ENCODE measurements at places on chromosomes 12 and 14. TPM values are rescaled to one million over a fixed set of nuclear protein-coding genes. Genes with fewer than 3 reads are reported as not detected.

GRCh38 chr12:43835656-43836474 lies at the start of gene TMEM117:
Gene TMEM117, plus strand, starts transcription at chr12:43836081.
- peak; percentile 69 for DNase-seq

DNA sequence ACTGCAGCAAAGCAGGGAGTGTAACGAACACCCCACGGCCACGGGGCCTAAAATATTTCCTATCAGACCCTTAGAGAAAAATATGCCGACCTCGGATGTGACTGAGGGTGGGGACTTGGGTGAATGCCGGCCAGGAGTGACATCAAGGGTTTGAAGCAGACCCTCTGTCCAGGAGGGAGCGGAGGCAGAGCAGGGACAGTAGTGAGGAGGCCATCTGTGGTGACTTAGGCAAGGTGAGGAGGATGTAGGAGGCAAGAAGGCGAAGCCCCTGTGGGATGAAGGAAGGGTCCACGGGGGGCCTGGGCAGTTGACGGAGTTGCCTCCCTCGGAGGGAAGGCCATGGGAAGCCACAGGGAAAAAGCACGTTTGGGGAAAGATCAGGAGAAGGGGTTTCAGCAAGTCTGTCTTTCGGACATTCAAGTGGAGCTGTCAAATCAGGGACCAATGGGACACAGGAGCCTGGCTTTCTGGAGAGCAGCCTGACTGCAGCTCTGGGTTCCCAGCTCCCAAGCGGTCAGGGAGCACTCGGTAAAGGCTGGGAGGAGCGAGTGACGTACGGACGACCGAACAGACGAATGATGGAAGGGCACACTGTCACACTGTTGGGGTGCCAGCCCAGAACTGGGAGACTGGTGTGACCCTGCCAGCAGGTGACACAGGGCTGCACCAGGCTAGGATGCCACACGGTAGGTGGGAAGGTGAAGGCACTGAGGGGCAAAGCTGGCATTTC lies 74.3 kb downstream of the MOK start:
- no peak for DNase-seq

- no peak for DNase-seq
Measured at GRCh38 chr14:90375934-90376333, 20.9 kb upstream of the CALM1 start.

DNA sequence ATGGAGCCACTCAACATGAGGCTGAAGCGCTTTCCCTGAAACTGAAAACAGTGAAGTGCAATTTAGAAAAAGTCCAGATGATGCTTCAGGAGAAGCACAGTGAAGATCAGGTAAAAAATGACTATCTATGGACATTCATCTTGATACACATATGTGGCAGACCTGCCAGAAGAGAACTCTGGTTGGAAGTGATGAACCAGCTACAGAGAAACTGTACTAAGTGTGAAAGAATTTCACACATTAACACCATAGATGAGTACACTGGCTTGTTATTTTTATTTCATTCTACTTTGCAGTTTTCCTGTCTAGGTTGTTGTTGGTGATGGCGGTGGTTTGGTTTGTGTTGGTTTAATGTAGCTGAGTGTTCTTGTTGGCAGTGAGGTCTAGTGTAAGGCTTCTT lies 174.7 kb downstream of the ESR2 start:
- no peak for DNase-seq

- DNase-seq: no peak
Measured at GRCh38 chr14:68687746-68688145, 105.1 kb downstream of the ZFP36L1 start.

- peak; percentile 73 for DNase-seq
Measured at GRCh38 chr12:6827982-6828780, at the start of gene P3H3. Gene P3H3, plus strand, starts transcription at chr12:6828407. Its CDS starts 34 bp downstream, at chr12:6828441.

- DNase-seq: no peak
Measured at GRCh38 chr14:100652744-100653143, 65.5 kb upstream of the BEGAIN start.

DNA sequence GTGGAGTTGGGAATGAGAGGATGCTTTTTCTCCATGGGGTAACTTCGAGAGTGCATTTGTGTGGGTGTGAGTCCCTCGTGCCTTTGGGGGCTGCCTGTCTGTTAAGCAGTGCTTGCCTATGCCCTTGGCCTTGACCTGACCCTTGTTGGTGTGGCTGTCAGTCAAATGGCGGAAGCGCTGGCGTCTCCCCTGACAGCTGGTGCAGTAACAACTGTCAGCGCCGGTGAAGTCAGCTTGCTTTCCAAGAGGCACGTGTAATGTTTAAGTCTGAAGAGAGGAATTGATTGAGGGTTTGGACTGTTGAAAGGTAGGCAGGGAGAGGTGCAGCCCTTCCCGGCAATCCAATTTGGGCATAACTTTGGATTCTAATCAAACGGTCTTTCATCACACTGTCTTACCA lies 211.3 kb downstream of the AACS start:
- DNase-seq: no peak

GRCh38 chr14:68012871-68013270 lies 193.3 kb downstream of the RAD51B start:
- no peak for DNase-seq

DNA sequence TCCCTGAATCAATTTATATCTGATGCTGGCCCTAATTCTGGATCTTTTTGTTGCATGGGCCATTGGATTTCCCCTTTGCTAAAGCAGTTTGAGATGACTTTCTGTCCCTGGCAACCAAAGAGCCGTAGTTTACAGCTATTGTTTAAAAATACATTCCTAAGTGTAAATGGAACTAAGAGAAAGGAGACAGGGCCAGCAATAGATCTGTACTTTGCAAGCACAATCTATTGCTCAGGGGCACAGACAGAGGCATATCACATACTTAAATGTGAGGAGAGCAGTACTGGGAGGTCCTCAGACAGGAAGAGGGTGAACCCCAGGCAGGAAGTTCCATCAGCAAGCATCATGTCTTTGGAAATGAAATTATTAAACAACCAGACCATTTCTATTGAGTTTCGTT lies 126.6 kb downstream of the ZFP36L1 start:
- no peak for DNase-seq

DNA sequence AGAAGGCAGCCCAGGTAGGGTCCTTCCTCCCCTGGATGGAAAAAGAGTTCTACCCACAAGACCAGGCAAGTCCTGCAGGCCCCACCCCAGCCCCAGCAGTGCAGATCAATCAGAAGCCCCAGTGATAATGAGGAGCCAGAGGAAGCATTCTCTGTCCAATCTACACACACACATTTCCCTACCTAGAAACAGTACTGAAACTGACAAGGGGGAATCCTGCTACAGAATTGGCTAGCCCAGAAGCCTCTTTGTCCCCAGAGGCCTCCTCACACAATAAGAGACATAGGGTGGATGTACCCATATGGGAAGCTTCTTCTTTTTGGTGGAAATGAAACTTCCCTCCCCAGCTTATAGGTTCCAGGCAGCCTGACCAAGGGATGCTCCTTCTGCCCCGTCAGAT lies 9.9 kb downstream of the FSCB start:
- no peak for DNase-seq

DNA sequence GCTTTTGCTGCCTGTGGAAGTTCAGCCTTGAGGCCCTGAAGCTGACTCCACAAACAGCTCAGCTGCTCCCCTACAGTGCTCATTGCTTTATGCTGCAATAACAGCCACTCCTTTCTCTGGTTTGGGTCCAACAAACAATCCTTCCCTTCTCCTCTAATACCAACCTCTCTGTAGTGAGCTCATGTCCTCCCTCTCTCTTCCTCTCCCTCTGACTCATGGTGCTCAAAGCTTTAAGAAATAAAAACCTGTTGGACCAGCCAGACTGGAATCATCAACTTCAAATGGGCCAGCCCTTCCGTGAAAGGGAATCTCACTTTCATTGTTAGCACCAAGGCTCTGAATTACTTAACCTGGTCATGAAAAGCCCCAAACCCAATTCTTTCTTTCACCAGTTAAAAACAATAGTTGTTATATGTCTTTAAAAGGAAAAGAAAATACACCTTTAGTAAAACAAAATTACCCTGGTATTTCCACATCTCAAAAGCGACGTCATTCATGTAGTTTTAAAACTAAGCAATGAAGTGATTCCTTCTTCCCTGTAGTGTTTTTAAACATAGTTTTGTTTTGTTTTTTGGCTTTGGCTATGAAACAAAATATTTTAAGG lies 126.4 kb downstream of the DUSP6 start:
- peak; percentile 65 for DNase-seq

DNA sequence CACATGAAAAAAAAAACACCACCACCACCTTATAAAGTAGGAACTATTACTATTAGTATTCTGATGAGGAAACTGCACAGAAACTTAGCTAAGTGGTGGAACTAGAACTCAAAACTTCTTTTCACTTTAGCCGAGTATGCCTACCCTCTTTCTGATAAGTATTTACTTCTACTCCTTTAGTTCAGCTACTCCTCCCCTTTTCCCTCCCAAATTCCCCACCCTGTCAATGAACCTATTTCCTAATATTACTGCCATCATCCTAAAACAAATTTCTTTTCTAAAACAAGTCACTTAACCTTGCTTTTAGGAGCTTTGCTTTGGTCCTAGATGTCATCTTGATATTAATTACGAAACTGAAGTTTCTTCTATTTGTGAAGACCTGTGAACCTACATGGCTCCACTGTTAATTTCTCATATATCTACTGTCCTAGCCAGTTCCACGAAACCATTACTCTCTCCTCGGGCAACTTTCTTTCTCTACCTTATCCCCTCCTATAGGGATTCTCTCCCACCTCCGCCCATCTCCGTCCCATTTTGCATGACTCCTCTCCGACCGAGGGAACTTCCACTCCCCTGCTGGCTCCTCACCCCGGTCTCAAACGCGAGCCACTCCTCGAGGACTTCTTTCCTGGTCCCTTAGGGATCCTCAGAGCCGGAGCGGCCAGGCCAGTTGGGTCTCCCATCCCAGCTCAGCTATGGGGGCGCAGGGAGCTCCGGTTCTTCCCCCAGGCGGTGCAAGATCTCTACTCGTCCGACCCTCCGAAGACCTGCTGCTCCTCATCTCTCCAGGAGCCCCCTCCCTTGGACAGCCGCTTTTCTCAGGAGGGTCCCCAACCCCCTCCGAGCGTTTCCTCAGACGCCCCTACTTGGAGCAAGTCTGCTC lies 1.1 kb downstream of the NUMB start:
- DNase-seq: peak; percentile 48

- peak; percentile 83 for DNase-seq
Measured at GRCh38 chr14:22887260-22887989, 4.4 kb downstream of the REM2 start.

DNA sequence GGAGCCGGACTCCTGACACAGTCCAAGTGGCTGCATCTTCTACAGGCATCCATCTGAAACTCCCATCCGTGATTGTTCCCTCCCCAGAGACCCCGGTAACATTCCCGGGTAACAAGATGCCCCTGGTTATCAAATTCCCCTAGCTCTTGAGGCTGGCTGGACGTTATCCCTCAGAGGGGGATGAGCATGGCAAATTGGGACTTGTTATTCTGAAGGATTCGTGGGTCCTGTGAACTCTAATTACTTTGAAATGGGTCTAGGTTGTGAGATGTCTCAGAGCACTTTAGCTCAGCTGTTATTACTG lies 642 bp upstream of the PAN2 start:
- DNase-seq: no peak

DNA sequence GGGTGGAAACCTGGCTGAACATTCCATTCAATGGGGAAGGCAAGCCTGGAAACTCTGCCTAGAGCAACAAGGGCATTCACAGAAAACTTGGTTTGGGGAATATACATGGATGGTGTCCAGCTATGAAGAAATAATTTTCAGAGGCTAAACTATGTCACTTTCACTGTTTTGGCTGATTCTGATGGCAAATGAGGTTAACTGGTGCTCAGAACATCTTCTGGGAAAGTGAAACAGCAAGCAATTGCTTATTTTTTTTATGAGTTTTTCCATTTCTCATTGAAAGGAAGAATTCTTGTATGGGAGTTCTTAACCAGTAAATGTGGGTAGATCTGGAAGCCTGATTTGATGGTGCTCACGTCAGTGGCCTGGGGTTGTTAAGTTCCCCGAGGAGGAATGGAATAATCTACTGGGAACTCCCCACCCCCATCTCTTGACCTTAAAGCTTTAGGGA lies 132.8 kb upstream of the BTG1 start:
- no peak for DNase-seq

DNA sequence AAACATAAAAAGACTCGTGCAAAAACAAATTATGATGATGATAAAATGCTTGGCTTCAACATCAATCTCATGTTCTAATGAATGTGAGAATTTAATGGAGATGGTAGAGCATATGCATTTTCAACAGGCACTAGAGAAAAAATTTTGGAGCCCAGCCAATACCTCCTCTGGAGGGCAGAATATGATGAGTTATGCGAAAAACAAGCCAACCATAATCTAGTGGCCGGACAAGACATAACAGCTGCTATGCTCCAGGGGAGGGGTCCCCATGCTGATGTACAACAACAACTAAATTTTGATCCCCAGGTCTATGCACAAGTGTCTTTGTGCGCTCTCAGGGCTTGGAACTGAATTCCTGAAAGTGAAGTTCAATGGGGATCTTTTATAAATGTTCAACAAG lies 1197.5 kb downstream of the LRFN5 start:
- no peak for DNase-seq

DNA sequence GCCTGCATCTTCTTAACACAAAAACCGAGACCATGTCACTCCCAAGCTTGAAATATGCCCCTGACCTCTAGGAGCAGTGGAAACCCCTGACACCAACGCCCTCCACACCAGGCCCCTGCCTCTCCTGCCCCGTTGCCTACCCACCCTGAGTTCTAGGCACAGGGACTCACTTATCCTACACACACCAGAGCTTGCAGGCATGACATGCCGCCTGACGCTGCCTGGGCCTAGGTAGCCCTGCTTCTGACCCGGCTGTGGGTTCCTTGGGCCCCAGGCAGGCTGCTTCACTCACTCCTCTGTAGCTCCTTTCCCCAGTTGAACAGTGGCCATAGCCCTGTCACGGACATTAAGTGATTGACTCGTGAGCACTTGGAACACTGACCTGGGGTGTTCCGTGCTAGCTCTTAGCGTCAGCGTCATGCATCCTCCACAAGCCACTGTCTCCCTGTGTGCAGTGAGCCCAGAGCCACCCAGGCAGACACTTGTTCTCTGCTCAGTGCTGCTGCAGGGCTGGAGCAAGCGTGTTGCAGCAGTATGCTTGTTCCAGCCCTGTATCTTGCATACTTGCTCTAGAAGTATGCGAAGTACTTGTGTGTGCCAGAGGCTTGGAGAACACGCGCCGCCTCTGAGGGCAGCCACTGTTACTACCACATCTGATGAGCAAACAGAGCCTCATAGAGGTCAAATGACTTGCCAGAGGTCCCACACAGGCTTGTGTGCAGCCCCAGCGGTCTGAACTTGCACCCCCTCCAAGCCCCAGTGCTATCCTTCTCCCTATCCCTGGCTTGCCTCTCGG lies 15.6 kb downstream of the OTUB2 start:
- DNase-seq: no peak

GRCh38 chr14:89283327-89284060 lies 133.5 kb downstream of the FOXN3 start:
- DNase-seq: no peak

DNA sequence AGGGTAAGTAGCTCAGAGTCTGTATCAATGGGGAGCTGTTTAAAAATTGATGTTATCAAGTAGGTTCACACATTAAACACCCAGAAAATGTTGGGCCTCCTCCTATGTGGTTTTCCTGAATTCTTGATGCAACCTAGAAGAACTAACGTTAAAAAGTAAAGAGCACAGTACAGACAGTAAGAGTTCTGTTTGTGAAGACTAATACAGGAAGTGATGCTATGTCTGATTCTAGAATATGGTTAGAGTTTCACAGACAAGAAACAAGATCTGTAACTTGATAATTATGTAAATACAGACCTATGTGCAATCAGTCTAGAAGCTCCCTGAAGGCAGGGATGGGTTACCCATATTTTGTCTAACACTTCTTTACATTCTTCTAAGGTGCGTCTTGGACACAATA lies 214.9 kb upstream of the BTG1 start:
- DNase-seq: no peak

- DNase-seq: no peak
Measured at GRCh38 chr12:107435520-107435919, 250.1 kb upstream of the PWP1 start.

Gene GPX2
- 0.79 TPM for total RNA-seq

Gene CCDC38
- total RNA-seq: not detected

Gene CLEC6A
- 0.17 TPM for total RNA-seq

Gene DIABLO
- 74.6 TPM for total RNA-seq
